ENCODE measurements at places on chromosomes 12 and 14. TPM values are rescaled to one million over a fixed set of nuclear protein-coding genes. Genes with fewer than 3 reads are reported as not detected.

Gene SPIC
- total RNA-seq = not detected

Gene SAMD4A
- 5.7 TPM for total RNA-seq

Gene KCNC2
- not detected for total RNA-seq

Gene KCNA1
- not detected for total RNA-seq

Gene MIP
- total RNA-seq = not detected

Gene USP5
- total RNA-seq = 121 TPM

Gene FIGNL2
- 0.33 TPM for total RNA-seq

Gene CCDC175
- total RNA-seq = not detected

Gene TMEM63C
- total RNA-seq = 2.3 TPM

Gene OR6C2
- not detected for total RNA-seq

Gene MEG3
- total RNA-seq = not detected

Gene ZC2HC1C
- total RNA-seq = 1.6 TPM

Gene SERPINA1
- 0.59 TPM for total RNA-seq

Gene GPD1
- 0.62 TPM for total RNA-seq

Gene VRK1
- total RNA-seq = 76.7 TPM

Gene CPNE6
- total RNA-seq = not detected

Gene DBX2
- not detected for total RNA-seq

Gene ACSS3
- not detected for total RNA-seq

Gene ATG101
- total RNA-seq = 61.4 TPM

Gene DUSP16
- 48.3 TPM for total RNA-seq
